Daoy (cell line): ENCODE measurements at places on chromosomes 16 and 17. TPM values are rescaled to one million over a fixed set of nuclear protein-coding genes. Genes with fewer than 3 reads are reported as not detected.

Gene KIF18B
- 4.9 and 8.4 TPM in 2 replicates for total RNA-seq

Gene PIRT
- total RNA-seq, result not detected in 2 replicates

Gene IKZF3
- total RNA-seq, result 0.30 and 0.74 TPM in 2 replicates

Gene KRTAP4-6
- total RNA-seq, result not detected in 2 replicates

Gene ITGA2B
- 0.46 TPM in 1 of 2 replicates, not detected in the other for total RNA-seq

Gene CTRL
- total RNA-seq, result 0.74 and 1.6 TPM in 2 replicates
